ENCODE measurements at places on chromosomes 6 and 20.

- no peak for DNase-seq
These were observed 3.7 kb upstream of the CMTR1 start for GRCh38 chr6:37429352-37429750.

DNA sequence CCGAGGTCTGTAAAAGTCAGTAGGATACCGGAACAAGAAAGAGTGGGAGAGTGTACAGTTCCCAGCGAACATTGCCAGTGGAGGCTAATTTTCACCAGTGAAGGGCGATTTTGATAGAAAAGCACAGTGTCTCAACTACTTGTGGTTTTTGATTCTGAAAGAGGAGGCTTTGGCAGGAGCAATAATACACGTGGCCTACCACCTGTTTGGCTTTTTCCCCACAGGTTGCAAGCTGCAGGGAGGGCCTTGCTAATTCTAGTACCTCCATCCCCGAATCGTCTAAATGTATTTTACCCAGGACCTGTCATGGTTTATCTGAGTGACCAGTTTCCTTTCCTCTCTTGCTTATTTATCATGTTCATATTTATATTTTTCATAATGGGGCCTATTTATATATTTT is 3.3 kb upstream of the EFCAB8 start:
- DNase-seq, result no peak

GRCh38 chr20:36507746-36508145 is 33.6 kb upstream of the MYL9 start:
- no peak for DNase-seq

DNA sequence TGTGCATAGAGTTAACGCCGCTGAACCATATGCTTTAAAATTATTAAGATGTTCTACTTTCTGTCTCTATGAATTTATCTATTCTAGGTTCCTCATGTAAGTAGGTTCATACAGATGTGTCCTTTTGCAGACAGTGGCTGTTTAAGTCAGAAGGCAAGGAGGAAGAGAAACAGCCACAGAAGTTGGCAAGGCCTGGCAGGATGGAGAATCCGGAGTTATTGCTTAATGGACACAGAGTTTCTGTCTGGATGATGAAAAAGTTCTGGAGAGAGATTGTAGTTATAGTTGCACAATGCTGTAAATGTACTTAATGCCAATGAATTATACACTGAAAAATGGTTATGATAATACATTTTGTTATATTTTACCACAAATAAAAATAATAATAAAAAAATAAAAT is 283.6 kb upstream of the CNR1 start:
- DNase-seq, result no peak

DNA sequence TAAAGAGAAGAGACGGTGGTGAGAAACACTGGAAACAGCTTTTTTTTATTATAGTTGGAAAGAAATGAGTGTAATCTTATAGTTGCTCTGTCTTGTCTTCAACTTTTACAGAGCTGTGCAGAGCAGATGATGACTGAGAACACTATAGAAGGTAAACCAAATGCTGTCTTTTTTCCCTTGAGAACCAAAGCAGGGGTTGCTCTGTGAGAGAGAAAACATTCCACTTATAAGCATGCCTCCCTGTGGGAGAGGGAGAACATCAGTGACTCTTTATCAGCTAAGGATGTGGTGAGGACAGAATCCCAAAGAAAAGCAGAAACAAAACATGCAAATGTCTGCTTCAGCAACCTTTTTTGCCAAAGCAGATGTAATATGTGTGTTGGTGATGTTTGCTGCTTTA is 179.3 kb upstream of the HDDC2 start:
- no peak for DNase-seq

- DNase-seq, result no peak
These were observed 27.6 kb downstream of the TREML4 start for GRCh38 chr6:41255638-41256246.
